ENCODE measurements at places on chromosomes 2 and 18.

DNA sequence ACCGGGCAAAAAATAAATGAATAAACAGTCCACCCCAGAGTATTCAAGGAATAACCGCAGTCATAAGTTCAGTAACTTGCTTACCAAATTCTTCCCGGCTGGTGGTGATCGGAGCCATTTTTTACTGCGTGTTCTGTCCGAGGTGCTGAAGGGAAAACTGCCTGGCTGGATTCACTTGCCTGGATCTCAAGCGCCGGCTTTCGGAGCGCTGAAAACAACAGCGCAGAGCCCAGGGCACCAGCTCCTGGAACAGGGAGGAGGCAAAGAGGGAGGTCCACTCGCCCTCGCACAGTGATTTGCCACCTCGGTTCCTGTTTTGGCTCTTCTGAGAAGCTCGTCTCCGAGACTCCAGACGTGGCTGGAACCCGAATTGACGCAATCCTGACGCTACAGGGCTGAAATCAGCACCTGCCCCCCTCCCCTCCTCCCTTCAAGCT, at the start of gene SYT4:
TSS of gene SYT4 (minus strand) at position 327 of the 437 bp plus-strand sequence. CDS start at position 118, 209 bp downstream.
- DNase-seq: peak; percentile 36

GRCh38 chr18:73766910-73767515, 380.6 kb downstream of the FBXO15 start:
- no peak for DNase-seq

- DNase-seq: no peak
Observed at GRCh38 chr2:65788556-65788955, 356.2 kb upstream of the SPRED2 start.

DNA sequence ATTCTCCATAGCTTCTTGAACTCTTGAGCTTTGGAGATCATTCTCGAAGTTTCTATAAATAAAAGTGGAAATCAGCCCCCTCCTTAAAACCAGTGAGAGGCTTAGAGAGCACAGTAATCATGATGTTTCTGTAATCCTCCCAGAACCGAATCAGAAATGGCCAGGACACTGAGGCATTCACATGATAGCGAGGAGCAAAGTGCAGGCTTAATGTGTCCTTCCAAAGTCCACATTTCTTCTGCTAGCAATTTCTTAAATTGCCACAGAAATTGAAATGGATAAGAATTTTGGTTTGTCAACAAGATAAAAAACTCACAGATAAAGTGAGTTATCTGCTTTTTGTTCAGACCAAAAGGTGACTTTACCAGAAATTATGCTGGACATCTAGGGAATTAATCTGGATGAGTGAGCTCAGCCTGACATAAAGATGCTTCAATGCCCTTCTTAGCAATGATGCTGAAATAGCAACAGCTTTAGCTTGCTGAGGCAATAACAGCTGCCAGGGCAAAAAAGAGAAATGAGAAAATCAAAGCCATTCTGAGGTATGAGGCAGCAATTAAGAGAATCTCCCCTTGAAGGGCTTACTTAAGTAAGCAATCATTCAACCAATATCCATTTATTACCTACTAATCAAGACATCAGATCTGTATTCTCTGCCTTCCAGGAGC, 82.4 kb upstream of the PHLPP1 start:
- DNase-seq: no peak

- DNase-seq: no peak
Observed at GRCh38 chr2:10495311-10495987, 47.3 kb upstream of the ODC1 start.

GRCh38 chr2:235745597-235745996, 251.8 kb downstream of the AGAP1 start:
- DNase-seq: no peak

GRCh38 chr2:131488306-131489205, 3.6 kb downstream of the MZT2A start:
- DNase-seq: no peak

GRCh38 chr2:64035072-64035942, 16.1 kb upstream of the VPS54 start:
- DNase-seq: no peak

- DNase-seq: no peak
Observed at GRCh38 chr2:24058564-24059271, 9.2 kb downstream of the FKBP1B start.

GRCh38 chr2:112805542-112805941, 21.2 kb upstream of the IL1A start:
- no peak for DNase-seq

- no peak for DNase-seq
Observed at GRCh38 chr2:6846967-6847681, 18.6 kb downstream of the CMPK2 start.

DNA sequence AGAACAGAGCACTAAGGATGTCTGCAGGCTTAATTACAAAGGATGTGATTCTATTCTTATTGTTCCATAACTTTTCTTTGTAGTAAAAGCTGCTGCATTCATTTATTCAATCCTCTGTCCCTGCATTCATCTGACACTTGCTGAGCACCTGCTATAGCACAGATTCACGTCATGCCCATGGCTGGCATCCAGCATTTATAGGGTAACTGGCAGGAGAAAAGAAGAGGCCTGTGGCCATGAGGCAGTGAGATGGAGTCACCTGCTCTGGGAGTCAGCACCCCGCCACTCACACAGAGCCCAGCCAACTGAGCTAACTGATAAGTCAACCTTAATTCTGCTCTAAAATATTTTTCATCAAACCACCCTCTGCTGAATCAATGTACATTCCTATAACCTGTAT, 18.3 kb upstream of the CDC42EP3 start:
- no peak for DNase-seq

DNA sequence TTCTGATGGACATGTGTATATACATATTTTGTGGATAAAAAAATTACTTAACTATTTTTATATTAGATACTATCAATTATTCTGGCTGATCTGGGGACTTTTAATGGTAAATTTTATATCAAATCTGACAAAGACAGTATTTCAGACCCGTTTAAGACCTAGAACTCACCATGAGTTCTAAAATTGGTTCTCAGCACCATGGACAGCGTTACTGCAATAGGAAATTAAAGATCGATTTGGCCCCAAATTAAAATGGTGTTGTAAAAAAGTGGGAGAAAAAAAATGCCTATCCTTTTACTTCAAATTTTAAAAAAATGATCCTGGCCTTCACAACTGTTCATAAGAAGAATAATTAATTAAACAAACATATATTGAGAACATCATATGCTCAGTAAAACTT, 919 bp upstream of the SCN2A start:
- no peak for DNase-seq

DNA sequence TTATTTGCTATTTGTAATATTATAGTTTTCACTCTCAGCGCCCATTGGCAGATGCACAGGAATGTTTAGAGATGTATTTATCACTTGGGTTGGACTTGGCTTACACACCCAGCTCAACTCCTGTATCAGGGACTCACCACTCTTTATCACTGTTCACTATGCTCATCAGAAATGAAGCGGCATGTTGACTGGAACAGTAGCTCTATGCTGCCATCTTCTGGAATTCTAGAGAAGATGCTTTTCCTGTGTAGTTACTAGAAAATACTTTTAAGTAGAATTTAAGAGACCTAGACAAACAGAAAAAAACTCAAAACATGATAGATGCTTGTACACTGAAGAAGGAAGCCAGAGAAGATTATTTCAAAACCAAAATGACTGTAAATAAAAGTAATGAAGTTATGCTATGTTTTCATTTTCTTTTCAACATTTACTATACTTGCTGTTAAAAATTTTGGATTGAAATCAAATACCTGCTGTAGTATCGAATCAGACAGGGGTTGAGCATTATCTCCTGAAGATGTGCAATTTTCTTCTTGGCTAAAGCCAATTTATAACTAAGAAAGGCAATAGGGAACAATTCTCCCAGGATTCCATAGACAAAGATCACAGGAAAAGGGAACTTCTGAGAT, 47.4 kb upstream of the NXPH2 start:
- DNase-seq: no peak

- DNase-seq: no peak
Observed at GRCh38 chr18:36128530-36128870, 640 bp downstream of the SLC39A6 start.

GRCh38 chr2:227576110-227576509, 22.6 kb upstream of the SCYGR2 start:
- no peak for DNase-seq

- DNase-seq: peak; percentile 4
Observed at GRCh38 chr2:3288470-3289170, 89.0 kb downstream of the EIPR1 start.

DNA sequence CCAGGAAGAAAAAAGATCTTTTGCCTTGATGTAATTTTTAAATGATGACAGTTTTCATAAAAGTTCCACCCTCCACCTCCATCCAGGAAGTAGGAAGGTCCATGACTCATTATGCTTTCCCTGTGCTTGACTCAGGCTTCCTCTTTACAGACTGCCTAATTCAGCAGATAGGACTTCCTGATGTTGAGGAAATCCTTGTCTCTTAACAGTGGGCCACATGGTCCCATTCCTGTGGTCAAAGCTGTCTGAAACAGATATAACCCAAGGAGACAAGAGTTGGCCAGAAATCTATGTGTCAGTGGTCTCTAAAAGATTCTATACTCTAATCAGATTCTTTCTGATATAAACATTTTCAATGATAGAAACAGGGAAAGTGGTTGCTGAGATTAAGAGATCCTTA, 119.1 kb downstream of the BAZ2B start:
- no peak for DNase-seq

- no peak for DNase-seq
Observed at GRCh38 chr18:78587626-78588600, 391.7 kb upstream of the SALL3 start.

DNA sequence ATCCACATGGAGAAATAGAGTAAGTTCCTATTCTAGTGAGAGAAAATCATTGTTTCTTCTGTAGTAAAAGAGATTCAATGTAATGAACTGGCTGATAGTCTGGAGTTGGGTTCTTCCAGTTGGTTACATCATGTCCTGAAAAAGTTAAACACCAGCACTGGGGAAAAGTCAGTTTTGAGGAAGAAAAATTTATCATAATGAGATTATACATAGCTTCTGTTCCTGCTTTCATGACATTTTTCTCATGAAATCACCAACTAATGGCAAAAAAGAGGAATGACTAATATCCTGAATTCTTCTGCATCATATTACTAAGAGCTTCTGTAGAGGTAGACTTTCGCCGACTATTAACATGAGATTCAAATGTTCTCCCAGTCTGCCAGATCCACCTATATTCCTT, 69.2 kb upstream of the SLC9A2 start:
- no peak for DNase-seq

DNA sequence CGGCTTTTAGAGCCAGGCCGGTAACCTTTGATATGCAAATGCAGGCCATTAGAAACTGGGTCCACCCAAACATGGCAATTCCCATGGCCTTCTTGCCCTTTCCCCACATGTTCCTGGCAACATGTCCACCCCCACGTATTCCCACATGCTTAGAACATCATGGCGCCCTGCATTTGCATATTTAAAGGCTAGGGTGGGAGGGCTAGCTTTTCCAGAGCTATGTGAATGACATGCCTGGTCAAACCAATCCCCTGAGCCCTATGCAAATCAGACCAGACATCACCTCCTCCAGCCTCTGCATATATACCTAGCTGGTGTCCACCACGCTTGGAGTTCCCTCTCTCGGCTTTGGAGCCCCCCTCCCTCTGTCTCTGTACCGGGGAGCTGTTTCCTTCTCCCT, 481.9 kb downstream of the CDH2 start:
- no peak for DNase-seq

DNA sequence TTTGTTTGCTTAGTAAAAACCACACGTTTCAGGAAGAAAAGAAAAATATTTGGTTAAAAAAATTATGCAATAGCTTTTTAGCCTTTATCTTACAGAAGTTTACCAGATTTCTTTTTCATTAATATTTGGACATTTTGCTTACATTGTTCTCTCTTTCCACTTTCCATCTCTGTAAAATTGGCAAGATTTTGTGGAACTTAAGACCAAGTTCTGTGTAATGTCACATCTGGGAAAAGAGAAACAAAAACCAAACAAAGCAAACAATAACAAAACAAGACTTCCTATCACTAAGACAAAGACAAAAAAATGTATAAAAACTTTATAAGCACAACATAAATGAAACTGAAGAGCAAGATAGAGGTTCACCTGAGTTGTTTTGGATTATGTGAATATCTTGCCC, 1392.1 kb upstream of the CELF4 start:
- DNase-seq: no peak

DNA sequence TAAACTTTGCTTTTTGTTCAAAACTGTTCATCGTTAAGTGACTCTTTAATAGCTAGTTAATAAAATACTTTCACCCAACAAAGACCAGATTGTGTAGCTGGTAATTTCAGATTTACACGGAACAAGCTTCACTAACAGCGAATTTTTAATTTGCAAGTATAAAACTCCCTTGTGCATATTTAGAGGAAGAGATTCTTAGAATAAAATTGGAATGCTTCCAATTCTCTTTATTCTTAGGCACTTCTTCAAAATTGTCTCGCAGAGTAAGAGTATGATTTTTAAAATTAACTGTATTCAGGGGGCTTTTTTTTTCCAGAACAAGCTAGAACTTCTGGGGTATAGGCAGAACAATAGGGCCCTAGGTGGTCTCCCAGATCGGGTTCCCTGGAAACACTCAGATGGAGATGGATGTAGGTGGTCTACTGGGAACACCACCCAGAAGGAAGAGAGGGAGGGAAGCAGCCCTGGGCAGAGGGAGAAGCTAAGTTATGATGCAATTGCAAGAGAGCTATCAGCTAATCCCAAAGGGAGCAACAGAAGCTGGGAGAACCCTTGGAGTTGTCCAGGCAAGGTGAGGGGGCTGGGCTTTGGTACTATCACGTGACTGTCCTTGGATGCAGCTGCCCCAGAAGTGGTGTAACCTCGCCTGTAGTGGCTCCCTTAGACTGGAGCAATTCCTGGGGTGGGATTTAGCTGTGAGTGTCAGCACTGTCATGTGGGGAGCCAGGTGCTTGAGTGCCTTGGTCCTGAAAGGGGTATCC, 151.7 kb upstream of the ASB18 start:
- no peak for DNase-seq

DNA sequence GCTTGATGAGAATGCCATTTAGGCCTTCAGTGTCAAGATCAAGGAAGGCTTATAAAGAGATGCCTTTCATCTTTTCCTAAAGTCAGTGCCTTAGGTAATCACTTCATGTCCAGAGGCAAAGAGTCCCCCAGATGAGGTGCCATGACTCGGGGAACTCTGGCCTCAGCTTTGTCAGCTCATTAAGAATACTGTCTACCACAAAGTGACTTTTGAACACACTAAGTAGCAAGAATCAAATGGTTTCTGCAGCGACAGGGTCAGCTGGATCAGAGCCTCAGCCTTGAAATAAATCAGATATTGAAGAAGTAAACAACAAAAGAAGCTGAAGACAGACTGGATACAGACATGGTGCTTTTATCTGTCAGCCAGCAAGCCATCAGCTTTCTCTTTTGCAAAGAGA, 120.1 kb upstream of the SLC39A10 start:
- DNase-seq: no peak

- DNase-seq: no peak
Observed at GRCh38 chr2:224156436-224156835, 117.3 kb upstream of the SERPINE2 start.

DNA sequence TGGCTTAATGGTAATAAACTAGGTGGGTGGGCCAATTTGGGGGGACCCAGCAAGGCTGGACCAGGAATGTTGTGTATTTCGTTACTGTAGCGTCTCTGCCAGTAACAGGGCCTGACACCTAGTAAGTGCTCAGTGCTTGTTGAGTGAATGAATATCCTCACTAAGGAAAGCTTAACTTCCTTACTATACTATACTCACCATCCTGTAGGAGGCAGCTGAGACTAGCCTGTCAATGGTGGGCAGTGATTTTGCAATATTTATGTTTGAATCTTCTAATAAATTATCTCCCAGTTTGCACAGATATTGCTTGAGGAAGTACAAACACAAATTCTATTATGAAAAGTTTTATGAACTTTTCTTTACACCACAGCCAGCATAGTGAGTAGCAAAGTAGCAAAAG, 370.7 kb upstream of the SYT4 start:
- DNase-seq: no peak

All from ovary (tissue), 10 donors.